ENCODE measurements at places on chromosomes 12 and 14. TPM values are rescaled to one million over a fixed set of nuclear protein-coding genes. Genes with fewer than 3 reads are reported as not detected.

DNA sequence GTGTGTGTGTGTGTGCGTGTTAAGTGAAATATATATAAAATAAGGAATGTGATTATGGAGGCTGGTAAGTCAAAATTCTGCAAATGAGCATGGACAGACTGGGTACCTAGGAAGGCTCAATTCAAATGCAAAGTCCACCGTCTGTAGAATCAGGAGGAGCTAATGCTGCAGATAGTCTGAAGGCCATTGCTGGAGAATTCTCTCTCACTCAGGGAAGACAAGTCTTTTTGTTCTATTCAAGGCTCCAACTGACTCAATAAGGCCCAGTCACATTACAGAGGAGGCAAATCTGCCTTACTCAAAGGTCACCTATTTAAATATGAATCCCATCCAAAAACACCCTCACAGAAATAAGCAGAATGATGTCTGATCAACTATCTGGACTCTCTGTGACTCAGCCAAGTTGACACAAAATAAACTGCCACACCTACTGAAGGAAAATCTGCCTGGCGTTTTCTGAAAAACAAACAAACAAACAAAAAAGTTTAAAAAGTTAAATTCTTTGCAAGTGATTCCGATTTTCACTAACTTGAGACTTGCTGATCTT, 684 bp upstream of the KLRF2 start:
- DNase-seq = no peak

Gene BDKRB2
- total RNA-seq = not detected

GRCh38 chr14:33916663-33917565, 34.0 kb downstream of the EGLN3 start:
- no peak for DNase-seq

DNA sequence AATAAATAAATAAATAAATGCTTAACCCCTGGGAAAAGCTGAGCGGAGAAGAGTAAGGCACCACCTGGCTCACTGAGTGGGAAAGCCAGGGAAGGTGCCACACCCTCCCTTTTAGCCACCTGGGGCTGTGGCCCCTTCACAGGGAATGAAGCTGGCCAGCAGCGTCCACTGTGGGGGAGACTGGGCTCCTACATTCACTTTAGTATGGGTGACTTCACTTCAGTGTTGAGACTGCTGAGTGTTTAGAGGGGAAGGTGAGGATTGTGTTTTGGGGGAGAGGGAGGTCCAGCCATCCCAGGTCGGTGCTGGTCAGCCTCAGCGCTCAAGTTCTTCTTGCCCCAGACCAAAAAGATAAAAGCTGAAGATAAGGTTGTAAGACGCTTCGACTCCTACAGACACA, 1.6 kb downstream of the NAB2 start:
- DNase-seq = no peak

DNA sequence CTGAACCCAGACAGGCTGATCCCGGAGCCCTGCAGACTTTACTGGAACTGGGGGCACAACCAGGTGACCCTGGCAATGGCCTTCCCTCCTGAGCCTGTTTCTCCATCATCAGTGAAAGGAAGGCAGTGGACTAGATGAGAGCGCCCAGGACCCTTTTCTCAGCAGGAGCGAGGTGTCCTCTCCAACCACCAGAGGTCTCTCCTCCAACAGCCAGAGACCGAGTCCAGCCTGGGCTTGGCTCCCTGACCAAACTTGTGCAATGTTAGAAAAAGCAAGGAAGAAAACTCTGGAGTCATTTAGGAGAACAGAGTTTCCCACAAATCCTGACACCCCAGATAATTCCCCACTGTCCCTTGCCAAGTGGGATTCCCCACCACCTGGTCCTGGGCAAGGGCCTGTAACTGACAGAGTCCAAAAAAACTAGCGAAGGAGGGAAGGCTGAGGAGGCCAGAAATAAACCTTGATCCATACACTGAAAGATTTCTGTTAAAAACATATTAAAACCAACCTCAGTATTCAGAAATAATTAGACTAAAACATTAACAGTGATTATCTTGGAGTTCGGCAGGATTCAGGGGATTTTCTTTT, 9.0 kb downstream of the RPS6KL1 start:
- no peak for DNase-seq

DNA sequence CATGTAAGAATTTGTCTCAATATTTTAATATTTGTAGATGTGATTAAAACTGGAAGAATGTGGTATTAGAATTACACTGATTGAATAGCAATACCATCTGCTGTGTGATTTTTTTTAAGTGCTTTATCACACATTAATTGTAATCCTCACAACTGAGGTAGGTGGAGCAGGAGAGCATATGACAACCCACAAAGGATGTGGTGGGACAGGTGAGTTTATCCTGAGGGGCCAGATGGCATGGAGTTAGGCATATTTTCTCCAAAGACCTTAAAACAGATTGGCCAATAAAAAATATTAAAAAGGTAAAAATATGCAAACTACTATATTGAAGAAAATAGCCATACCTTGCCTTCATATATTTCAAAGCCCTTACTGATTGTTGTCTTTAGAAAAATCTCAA, 7.8 kb downstream of the LRRC10 start:
- no peak for DNase-seq

Gene C12orf56
- total RNA-seq = not detected

Gene CD163L1
- total RNA-seq = not detected

Gene WDHD1
- 2.8 TPM for total RNA-seq

DNA sequence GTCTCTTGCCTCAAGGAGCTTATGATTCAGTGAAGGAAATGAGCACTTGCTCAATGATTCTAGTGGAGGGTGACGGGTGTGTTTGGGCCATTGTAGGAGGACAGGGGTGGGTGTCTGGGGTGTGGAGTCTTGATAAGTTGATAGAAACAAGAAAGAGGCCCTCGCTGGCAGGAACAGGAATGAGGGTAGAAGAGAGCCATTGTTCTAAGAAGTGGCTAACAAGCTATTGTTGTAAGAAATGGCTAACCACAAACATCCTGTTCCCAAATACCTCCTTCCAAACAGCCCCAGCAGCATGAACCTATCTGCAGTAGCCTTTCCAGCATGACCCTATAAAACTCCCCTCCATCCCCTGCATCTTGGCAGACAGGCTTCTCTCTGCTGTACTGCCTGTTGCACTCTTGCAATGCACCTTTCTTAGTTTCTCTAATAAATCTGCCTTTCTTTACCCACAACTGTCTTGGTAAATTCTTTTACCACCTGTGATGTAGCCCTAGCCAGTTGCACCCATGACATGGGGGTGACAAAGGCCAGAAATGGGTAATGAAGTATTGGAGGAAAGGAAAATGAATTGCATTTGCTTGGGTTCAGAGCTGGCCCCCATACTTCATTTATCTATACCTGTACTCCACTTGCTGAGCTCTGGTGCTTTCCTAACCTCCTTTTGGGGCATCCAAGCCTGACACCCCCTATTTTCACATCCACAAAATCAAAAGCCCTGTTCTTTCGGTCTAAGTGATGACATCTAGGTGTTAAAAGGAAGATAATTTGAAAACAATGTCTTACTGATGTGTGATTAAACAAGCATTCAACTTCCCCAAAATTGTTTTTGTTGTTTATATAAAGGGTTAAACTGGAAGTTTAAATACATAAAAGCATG, 389.1 kb downstream of the GRIN2B start:
- no peak for DNase-seq

Gene RAPGEF3
- total RNA-seq = 0.27 TPM

Gene MYH6
- not detected for total RNA-seq

Gene SLC17A8
- not detected for total RNA-seq

- no peak for DNase-seq
Measured at GRCh38 chr12:43352001-43352400, 200.0 kb downstream of the ADAMTS20 start.

DNA sequence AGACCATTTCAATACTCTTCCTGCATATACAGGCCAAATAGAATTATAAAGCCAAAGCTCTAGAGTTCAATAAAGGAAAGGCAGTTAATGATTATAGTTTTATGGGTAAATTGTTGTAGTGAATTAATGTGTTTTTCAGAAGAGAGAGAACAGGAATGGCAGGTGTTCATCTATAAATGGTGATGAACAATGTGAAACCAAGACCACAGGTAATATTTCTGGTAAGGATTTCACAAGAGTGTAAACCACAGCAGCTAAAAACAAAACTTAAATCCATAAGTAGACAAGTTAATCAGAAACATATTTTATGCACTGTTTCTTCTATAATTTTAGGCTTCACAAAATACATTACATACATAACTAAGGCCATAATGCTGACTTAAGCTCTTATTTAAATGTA, 204.4 kb downstream of the SYT1 start:
- no peak for DNase-seq

DNA sequence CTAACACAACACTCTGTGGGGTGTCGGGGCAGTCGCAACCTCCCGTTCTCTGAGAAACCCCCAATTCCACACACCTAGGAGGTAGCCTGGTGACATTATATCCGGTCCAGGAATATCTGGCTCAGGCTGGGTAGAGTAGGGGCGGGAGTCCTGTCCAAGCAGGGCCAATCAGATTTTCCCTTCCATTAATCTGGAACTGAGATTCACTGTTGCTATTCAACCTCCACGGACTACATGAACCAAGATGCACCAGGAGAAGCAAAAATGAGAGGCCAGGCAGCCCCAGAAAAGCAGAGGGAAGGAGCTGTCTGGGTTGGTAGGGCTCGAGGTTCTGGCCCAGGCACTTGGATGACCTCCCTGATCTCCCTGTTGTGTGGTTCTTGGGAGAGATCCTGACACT, 51.0 kb downstream of the NINJ2 start:
- DNase-seq = no peak
